IPS DF 6.9 (cell line): ENCODE measurements at places on chromosomes 4 and X.

DNA sequence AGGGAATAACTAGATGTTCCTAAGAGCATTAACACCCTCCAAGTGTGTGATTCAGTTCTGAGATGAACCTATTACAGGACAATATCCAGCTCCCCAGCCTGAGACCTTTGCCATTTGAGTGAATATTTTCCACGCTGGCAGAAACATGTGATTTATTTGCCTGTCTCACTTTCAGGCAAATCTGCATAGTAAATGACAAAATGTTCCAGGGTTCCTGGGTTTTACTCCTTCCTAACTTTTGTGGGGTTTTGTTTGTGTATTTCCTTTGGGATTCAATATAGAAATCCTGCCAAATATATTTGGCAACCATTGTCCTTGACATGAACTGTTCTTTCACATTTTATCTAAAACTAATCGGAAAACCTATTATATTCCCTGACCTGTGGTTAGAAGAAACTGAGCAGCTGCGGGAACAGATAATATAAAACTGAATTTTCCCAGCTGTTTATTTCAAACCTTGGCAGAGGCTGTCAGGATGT is 12.5 kb downstream of the F8 start:
- no peak for DNase-seq

GRCh38 chr4:11548597-11549082 is 119.9 kb upstream of the HS3ST1 start:
- no peak for DNase-seq

DNA sequence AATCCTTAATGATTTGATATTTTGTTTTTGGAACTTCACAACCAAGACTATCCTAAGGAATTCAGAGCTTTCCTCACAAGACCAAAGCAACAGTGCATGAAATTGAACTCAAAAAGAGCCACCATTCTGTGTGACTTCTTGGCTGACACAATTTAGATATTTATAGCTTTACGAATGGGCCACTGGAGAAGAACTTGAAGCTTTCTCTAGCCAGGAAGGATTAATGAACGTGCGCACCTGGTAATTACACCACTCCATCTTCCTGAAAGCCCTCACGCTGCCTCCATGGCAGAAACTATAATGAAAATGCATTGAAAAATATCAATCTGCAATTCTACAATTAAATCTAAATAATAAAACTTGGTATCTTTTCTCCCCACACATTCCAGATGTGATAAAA is 1057.8 kb downstream of the DMD start:
- no peak for DNase-seq

- no peak for DNase-seq
Measured at GRCh38 chr4:55397126-55397436, 1.3 kb downstream of the TMEM165 start.

GRCh38 chrX:83077606-83078005 is 430.5 kb upstream of the POU3F4 start:
- DNase-seq = no peak

GRCh38 chrX:22063284-22063683 is 31.2 kb downstream of the PHEX start:
- DNase-seq = no peak

DNA sequence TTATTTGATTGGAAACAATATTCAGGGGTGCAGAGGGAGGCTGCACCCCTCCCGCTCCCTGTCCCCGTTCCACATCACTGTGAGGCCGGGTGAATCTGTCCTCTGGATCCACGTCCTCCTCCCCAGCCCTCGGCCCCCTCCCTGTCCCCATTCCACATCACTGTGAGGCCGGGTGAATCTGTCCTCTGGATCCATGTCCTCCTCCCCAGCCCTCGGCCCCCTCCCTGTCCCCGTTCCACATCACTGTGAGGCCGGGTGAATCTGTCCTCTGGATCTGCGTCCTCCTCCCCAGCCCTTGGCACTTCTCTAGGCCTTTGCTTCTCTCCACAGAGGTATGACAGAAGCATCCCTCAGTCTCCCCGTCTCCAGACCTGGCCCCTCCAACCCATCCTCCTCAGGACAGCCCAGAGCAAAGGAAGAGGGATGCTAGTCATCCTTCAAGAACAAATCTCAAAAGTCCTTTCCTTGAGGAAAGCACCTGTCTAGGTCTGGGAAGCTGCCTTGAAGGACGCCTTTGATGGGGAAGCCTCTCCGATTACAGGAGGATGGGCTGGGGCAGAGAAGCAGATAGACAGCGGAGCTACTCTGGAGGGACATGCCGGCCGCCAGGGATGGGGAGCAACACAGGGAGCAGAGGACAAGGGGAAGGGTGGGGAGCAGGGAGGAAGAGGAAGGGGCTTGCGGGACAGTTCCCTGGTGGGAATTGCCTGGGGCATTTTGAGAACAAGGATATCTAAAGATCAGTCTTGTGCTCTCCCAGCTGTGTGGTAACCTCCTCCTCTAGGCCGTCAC is 10.8 kb upstream of the AFAP1 start:
- DNase-seq = no peak

GRCh38 chr4:20251796-20252655 is at the start of gene SLIT2:
Gene SLIT2, plus strand, starts transcription at chr4:20251905. Its CDS starts 1,911 bp downstream, at chr4:20253816.
- no peak for DNase-seq

GRCh38 chrX:12789976-12790375 is 1.2 kb upstream of the PRPS2 start:
- DNase-seq = no peak

DNA sequence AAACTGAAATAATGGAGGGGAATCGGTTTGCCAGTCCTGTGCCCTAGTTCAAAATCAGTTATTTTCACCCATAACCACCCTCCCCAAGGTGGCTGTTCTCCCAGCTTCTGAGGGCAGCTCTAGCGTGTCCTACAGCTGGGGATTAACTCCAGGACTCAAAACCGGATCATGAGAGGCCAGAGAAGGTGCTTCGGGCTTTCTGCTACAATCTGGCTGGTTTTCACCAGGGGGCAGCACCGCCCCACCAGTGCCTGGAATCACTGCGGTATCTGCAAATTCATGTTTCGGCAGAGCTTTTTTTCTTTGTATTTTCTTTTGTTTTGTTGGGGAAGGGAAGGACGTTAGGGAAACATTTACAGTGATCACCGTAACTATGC is 28.4 kb downstream of the PDHA1 start:
- no peak for DNase-seq

DNA sequence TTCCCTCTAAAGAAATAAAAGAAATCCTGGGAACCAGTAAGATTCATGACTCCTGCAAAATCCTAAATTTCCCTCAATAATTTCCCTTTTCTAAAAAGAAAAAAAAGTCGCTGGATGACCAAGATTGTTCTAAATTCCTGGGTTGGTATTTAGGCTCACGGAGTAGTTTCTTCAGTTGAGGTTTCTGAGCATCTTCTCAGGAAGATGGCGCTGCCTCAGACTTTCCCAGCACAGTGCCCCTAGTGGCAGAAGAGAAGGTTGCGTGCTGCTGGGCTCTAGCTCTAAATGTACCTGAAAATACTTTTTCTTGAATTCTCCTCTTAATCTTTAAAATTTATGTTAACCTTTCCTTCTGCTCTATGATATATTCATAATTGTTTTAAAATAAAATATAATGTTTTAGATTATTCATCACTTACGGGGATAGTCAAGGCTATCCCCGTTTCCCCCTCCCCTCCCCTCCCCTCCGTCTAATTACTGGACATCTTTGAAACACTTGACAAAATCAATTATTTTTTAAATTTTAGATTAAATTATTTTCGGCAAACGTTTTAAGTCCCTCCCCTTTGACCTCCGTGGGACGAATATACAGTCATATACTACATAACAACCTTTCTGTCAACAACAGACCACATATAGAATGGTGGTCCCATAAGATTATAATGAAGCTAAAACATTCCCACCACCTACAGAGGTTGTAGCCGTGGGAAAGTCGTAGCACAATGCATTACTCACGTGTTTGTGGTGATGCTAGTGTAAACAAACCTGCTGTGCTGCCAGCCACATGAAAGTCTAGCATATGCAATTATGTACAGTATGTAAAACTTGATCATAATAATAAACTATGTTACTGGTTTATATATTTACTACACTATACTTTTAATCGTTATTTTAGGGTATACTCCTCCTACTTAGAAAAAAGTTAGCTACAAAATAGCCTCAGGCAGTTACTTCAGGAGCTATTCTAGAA is 41.0 kb upstream of the GATB start:
- peak; percentile 52 for DNase-seq

DNA sequence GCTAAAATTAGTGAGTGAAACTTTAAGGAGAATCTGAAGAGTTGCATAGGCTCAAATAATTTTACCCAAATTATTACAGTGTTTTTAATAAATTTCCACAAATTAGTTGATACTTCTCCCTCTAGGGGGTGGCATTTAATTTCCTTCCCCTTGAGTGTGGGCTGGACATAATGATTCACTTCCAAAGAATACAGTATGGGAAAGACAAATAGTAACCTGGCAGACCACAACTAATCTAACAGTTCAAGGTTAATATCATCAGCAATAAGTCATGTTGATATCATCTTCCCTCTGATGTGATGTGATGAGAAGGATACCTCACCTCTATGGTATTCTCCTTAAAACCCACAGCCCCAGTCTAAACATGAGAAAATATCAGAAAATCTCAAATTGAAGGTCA is 15.5 kb downstream of the PFKFB1 start:
- no peak for DNase-seq

DNA sequence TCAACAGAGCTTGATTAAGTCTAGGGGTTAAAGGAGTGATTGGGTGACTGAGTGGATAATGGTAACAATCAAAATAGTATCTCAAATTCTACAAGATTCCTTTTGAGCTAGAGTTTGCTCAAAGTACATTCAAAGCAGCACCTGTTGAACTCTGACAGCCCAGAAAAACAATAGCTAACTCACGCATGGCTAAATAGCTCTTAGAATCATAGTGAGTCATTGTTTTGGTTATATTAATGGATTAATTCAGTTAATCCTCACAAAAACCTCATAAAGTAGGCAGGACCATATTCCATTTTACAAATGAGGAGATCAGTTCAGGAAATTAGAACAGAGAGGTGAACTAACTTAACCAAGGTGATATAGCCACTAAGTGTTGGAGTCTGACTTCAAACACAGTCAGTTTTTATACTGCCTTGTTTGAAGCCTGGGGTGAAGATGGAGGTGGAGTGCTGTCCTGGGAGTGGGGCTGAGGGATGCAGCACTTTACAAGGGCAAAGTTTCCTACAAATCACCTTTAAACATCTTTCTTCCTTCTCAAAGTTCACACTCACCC is 35.9 kb upstream of the PPM1K start:
- DNase-seq = no peak

DNA sequence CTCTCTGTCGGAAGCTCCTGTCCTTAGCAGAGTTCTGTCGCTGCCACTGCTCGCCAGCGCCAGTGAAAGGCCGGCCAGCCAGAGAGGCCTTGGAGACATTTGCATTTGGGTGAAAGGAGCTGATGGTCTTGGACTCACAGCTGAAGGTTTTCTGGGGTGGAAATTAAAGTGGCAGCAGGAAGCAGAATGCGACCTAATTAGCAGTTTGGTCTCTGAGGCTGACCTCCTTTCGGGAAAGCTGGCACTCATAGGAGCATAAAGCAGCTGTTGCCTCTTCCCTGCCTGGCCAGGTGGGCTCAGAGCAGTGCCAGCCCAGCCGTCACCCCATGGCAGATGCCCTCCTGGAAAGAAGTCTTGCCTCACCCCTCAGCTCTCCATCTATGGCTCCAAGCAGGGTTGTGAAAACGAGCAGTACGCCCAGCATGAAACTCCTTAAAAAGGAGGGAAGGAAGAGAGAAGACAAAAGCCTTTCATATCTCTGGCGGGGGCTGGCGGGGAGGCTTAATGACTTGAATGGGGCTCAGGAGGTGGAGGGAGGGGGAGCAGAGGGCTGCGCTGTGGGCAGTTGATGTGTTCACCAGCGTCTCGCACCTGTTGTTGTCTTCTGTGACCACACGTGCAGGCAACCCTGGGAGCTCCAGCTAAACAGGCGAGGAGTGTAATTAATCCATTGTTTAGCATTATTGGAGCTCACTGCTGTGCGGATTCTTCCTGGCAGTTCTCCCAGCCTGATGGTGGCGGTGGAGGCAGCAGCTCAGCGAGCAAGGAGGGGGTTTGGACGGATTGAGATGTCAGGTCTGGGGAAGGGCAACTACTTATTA is 264.0 kb downstream of the MID1IP1 start:
- DNase-seq = peak; percentile 25

DNA sequence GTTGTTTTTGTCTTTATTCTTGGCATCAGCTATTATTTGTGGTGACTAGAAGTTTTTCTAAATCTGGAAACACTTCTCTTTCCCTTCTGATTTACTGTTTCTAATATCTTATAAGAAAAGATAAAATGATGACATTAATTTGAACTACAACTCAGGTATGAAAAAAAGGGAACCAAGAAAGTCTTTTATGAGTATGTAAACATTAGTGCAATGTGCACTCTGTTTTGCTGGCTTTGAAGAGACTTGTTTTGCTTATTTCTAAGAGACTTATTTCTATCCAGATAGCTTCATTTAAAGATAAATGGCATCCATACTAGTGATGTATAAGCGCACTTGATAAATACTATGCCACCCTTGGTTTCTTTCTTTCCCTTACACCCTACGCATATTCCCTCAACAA is 10.1 kb upstream of the AMBN start:
- no peak for DNase-seq

- DNase-seq = no peak
Measured at GRCh38 chrX:65751519-65751918, 84.1 kb downstream of the MSN start.

GRCh38 chrX:2662586-2662985 is 28.5 kb upstream of the CD99 start:
- DNase-seq = no peak

DNA sequence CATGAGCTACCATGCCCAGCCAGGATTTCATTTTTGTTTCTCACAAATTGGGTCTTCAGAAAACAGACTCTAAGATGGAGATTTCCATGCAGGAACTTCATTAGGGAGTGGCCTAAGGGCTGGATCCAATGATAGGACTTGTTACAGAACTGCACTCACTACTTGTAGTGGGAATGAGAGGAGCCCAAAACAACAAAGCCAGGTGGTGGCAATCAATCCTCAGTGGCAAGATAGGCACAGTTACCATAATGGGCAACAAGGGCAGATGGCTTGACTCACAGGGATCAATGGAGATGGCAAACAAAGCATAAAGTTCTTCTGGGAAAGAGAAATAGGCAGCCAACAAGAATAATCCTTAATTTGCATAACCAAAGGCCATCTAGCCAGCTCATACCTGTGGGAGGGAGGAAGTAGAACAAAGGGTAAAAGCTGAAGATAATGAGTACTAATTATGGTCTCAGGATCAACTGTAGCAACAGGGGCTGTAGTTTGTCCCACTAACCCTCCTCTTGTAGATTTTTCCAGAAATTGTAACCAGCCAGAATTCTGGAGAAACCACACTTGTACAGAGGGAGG is 72.8 kb upstream of the MAPK10 start:
- DNase-seq = no peak

DNA sequence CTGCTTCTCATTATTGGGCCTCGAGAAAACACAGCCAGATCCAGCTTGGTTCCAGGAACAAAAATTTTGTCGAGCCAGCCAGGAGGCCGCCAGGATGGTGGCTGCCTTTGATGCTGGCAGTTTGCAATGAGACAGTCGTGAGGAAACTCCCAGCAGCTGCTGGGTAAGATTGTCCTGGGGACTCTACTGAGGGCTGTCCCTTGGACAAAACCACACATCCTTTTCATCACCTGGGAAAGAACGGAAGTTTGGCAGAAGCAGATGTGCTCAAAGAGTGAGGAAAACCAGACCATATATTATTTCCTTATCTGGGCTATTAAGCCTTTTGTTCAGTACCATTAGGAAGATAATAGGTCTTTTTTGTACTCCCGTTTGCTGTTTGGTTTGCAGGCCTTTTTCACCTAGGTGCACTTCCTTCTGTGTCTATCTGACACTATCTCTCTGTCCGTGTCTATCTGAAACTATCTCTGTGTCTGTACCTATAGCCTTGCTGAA is 13.4 kb upstream of the PAPSS1 start:
- no peak for DNase-seq
